Ascending aorta (tissue), 2 donors: ENCODE measurements at places on chromosomes 4 and X. TPM values are rescaled to one million over a fixed set of nuclear protein-coding genes. Genes with fewer than 3 reads are reported as not detected.

GRCh38 chrX:134254511-134254910, 17.5 kb downstream of the CCDC160 start:
- no peak overlapping the region for H3K4me3 ChIP-seq
- H3K27me3 ChIP-seq = no peaks in the 10 kb centered on the region
- H3K36me3 ChIP-seq = no peaks in the 10 kb centered on the region
- DNase-seq = no peak
- no peaks in the 10 kb centered on the region for H3K4me1 ChIP-seq

GRCh38 chrX:81729269-81729777, 527.4 kb downstream of the SH3BGRL start:
- no peaks in the 10 kb centered on the region for H3K4me1 ChIP-seq
- H3K4me3 ChIP-seq = no peak overlapping the region
- no peak for DNase-seq
- no peaks in the 10 kb centered on the region for H3K27me3 ChIP-seq
- no peaks in the 10 kb centered on the region for H3K36me3 ChIP-seq

SPANXA1 gene
- not detected for total RNA-seq

WAS gene
- total RNA-seq = 29.5 TPM

DNA sequence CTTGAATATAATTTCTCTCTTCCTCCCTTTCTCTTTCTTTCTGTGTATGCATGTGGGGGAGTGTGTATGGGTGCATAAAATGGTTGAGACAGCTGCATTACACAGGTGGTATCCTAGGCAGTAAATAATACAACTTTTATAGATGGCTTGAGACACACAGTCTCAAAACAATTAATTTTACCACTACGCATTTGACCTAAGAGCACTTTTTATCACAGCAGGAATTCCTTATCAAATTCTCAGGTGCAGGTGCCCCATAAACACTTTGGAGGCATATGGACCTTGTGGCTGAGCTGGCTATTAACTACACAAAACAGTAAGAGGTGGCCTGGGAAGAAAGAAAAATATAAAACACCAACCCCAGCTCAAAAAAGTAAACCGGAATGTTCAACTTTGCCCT, 91.3 kb downstream of the RASGEF1B start:
- H3K36me3 ChIP-seq = no peaks in the 10 kb centered on the region
- DNase-seq = no peak
- H3K4me1 ChIP-seq = no peaks in the 10 kb centered on the region
- H3K27ac ChIP-seq = no peak overlapping the region

DNA sequence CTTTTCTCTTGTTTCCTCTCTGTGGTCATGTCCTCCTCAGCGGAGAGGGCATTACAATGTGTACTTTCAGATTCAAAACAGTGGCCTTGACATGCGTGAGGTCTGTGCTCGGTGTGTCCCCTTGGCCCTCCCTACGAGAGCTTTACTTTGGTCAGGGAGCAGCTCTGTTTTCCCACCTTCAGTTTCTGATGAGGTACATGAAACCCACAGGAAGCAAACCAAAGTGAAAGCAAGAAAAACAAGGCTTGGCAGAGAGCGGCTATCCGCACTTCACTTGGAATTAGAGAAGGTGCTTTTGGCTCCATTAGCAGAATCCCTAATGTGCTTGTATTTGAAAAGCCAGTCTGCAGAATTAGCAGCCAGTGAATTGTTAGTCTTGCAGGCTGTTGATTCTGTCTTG, 19.5 kb upstream of the BOD1L1 start:
- peaks cover 10% of the 10 kb centered on the region for H3K4me1 ChIP-seq
- no peak overlapping the region for H3K27ac ChIP-seq
- DNase-seq = no peak
- H3K36me3 ChIP-seq = no peaks in the 10 kb centered on the region
- H3K27me3 ChIP-seq = no peaks in the 10 kb centered on the region
- H3K4me3 ChIP-seq = peak overlapping the region; percentile 12

DNA sequence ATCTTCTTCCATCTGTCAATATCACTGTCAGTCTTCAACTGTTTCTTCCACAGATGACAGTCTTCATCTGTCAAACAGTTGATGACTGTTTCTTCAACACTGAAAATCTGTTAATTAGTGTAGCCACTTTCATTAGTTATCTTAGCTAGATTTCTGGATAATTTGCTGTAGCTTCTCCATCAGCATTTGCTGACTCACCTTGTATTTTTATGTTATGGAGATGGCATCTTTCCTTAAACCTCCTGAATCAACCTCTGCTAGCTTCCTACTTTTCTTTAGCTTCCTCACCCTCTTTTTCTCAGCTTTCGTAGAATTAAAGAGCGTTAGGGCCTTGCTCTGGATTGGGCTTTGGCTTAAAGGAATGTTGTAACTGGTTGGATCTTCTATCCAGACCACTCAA, 25.1 kb downstream of the USP53 start:
- peaks cover 29% of the 10 kb centered on the region for H3K36me3 ChIP-seq
- H3K27me3 ChIP-seq = no peaks in the 10 kb centered on the region
- H3K27ac ChIP-seq = no peak overlapping the region

GRCh38 chr4:87121341-87122065, 98.9 kb downstream of the KLHL8 start:
- DNase-seq = no peak
- H3K27me3 ChIP-seq = no peaks in the 10 kb centered on the region
- peaks cover 35% of the 10 kb centered on the region for H3K4me1 ChIP-seq
- peak overlapping the region; percentile 56 for H3K4me3 ChIP-seq
- H3K36me3 ChIP-seq = peaks cover 31% of the 10 kb centered on the region

DNA sequence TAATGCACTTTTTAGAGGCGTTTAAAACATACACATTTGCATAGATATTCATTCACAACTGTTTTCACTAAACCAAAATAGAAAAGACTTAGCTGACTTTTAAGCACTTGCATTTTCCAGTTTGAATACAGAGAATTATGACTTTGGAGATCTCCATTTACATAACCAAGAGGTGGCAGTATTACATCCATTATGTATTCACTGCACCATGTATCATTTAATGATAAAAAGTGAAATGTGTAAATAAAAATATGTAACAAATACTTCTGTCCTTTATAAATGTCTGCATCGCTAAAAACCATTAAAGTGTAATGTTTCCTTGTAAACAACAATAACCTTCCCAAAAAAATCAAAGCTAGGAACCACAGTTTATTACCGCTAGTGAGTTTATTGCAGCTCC, 413.2 kb downstream of the FGF13 start:
- no peaks in the 10 kb centered on the region for H3K36me3 ChIP-seq
- H3K4me1 ChIP-seq = no peaks in the 10 kb centered on the region
- H3K4me3 ChIP-seq = no peak overlapping the region
- H3K27ac ChIP-seq = no peak overlapping the region

DNA sequence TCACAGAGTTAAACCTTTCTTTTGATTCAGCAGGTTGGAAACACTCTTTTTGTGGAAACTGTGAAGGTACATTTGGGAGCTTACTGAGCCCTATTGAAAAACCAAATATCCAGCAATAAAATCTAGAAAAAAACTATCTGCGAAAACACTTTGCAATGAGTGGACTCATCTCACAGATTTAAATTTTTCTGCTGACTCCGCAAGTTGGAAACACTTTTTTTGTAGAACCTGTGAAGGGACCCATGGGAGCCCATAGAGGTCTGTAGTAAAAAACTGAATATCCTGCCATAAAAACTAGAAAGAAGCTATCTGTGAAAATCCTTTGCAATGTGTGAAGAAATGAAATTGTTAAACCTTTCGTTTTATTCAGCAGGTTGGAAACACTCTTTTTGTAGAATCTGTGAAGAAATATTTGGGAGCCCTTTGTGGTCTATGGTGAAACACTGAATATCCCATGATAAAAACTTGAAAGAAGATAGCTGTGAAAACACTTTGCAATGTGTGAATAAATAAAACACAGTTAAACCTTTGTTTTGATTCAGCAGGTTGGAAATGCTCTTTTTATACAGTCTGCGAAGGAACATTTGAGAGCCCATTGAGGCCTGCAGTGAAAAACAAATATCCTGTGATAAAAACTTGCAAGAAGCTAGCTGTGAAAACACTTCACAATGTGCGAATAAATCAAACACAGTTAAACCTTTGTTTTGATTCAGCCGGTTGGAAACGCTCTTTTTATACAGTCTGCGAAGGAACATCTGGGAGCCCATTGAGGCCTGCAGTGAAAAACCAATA, 22.3 kb upstream of the DCUN1D4 start:
- no peaks in the 10 kb centered on the region for H3K36me3 ChIP-seq
- H3K4me1 ChIP-seq = no peaks in the 10 kb centered on the region
- H3K27me3 ChIP-seq = no peaks in the 10 kb centered on the region
- DNase-seq = no peak

AFM gene
- not detected for total RNA-seq

USP26 gene
- total RNA-seq = not detected

DNA sequence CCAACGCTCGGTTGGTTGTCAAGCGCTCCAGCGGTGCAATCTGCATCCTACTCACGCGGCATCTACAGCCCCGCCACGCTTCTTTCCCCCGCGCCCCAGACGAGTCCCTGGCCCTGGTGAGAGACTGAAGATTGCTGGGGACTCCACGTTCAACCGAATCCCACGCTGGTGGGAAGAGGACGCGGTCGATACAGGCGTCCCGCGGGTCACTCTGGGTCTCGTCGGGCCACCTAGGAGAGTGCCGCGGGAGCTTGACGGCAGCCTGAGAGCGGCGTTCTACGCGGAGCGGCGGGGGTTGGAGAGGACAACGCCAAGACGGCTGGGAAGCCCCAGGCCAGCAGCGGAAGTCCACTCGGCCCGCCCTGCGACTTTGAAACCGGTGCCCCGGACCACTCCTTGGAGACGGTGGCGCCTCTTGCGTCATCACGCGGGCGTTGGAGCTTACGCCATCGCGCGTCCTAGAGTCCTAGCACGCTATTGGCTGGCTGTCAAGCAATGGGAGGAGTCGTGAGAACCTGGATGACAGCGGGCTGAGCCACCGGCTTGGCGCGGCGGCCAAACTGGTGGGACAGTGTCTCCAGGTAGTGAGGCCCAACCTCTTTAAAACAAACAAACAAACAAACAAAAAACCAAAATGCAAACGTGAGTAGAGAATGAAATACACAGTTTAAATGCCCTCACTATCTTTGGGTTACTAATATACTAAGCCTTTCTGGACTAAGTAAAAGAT, at the start of gene SCLT1:
Gene SCLT1, minus strand, starts transcription at position 349 of the 730 bp plus-strand sequence. CDS start 436 bp downstream, outside the sequence.
- H3K4me1 ChIP-seq = peaks cover 14% of the 10 kb centered on the region
- peak; percentile 99 for DNase-seq
- no peaks in the 10 kb centered on the region for H3K27me3 ChIP-seq
- peak within 1 kb of the TSS; percentile 74 for H3K4me3 ChIP-seq
- H3K36me3 ChIP-seq = no peaks in the 10 kb centered on the region

DRP2 gene
- total RNA-seq = 2.4 TPM

DNA sequence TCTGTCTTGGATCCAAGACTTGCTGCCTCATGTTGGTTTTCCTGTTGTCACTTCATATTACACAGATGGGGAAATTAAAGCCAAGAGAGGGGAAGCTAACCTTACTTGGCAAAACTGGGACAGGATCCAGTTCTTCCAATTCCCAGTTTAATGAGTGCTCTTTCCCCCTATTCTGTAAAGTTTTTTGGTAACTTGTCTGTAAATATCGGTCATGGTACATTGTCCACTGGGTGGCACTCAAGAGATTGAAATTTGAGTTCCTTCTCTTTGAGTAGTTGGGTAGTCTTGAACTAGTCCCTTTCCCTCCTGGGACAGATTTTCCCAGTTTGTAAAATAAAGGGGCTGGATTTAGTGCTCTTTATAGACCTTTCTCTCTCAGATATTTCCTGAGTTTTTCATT, 12.4 kb upstream of the EOLA2 start:
- no peak overlapping the region for H3K27ac ChIP-seq
- DNase-seq = no peak
- no peak overlapping the region for H3K4me3 ChIP-seq
- H3K36me3 ChIP-seq = no peaks in the 10 kb centered on the region
- H3K4me1 ChIP-seq = no peaks in the 10 kb centered on the region

- H3K4me1 ChIP-seq = peaks cover 28% of the 10 kb centered on the region
- no peak overlapping the region for H3K27ac ChIP-seq
- no peaks in the 10 kb centered on the region for H3K27me3 ChIP-seq
- peaks cover 39% of the 10 kb centered on the region for H3K36me3 ChIP-seq
- DNase-seq = no peak
- no peak overlapping the region for H3K4me3 ChIP-seq
Observed at GRCh38 chr4:184387351-184387750, 87.0 kb downstream of the IRF2 start.

DNA sequence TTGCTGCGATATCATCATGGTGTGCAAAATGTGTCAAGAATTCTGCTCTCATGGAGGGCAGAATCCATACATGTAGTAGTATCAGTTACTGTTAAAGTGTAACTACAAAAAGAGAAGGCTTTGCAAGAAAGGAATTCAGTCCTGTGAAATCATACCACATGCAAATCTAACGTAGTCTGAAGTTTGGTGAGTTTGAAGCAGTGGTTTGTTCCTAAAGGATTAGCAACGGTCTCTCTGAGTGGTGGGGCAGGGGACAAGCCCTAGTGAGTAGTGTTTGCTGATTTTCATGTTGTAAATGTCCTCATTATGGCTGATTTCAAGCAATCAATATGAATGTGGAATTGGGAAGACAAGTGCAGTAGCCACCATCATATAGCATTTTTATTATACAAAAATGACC, 47.1 kb upstream of the CLNK start:
- H3K36me3 ChIP-seq = no peaks in the 10 kb centered on the region
- no peak overlapping the region for H3K4me3 ChIP-seq
- no peaks in the 10 kb centered on the region for H3K27me3 ChIP-seq
